ENCODE measurements at places on chromosomes 7 and 10.

DNA sequence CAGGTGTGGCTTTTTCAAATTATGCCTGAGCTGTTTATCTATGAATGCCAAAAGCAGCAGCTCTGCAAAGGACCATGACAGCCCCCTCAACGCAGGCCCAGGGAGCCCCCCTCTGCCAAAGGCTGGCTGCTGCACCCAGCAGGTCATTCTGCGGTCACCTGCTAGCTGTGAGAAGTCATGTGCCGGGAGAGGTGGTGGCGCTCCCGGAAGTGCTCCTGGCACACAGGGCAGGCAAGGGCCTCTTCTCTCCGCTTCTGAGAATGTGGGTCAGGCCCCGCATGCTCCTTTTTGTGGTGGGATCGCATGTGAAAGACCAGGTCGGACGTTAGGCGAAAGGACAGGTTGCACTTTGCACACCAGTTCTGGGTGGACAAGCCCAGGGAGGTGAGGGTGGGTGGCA, 16.4 kb downstream of the ZNF488 start:
- no peak for DNase-seq

DNA sequence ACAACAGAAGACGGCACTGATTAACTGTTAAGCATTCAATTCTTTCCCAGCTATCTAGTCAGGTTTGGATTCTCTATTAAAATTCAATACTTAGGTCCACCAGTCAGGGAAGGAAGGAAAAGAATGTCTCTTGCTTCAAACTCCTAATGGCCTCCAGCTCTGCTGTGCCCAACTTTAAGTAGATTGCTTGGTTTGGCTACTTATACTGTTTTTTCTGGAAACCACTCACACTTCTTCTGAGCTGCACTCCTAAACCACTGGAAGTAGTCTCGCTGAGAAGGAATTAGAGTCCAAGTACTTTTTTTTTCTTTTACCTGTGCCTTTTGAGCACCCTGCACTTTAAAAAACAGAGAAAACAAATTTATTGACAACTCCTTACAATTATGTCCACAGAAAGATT, 26.7 kb upstream of the COL1A2 start:
- no peak for DNase-seq

DNA sequence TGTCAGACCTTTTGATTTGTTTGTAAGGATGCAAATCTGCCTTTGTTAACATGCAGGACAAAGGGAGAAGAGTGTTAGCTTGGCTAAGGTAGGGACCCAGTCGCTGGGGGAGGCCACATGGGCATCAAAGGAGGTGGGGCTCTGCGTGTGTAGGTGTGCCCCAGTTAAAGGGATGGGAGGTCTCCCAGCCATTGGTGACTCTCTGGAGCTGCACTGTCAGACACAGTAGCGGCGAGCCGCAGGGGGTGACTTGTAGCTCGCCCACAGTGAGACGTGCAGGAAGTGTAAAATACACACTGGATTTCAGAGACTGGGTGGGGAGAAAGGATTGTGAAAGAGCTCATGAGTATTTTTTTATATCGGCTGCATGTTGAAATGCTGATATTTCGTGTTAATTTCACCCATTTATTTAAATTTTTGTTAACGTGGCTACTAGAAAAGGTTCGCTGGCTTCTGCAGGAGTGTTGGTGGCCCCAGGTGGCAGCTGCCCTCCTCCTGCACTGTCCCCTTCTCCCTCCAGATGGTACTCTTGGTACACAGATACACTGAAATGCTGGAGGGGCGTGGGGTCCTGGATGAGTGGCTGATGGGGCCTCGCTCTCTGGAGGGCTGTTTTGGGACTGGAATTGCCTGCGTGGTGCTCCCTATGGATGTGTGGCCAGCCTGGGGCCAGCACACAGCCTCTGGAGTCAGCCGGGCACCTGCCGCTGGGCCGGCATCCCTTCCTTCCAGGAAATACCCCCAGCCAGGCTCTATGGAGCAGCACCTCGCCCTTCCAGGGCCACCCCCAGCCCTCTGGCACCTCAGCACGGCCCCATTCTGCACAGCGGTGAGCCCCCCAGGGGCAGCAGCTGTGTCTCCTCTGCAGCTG, 59.2 kb downstream of the LHPP start:
- DNase-seq = no peak

- no peak for DNase-seq
These were observed 32.9 kb downstream of the SVOPL start for GRCh38 chr7:138668229-138668596.

DNA sequence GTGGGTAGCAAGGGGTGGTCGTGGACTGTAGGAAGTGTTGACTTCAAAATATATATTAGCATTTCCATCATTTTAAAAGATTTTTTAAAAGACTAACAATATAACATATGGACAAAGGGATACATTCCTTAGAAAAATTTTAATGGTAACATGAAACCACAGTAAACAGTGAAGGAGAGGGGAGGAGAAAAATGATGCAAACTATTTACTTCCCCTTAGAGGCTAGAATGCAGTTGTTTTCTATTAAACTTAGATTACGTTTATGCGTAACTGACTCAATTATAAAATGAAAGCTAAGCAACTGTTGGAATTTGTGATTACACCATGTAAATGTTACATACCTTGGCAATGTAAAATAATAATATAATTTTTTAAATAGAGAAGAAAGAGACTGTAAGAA, 41.3 kb downstream of the CALD1 start:
- no peak for DNase-seq

DNA sequence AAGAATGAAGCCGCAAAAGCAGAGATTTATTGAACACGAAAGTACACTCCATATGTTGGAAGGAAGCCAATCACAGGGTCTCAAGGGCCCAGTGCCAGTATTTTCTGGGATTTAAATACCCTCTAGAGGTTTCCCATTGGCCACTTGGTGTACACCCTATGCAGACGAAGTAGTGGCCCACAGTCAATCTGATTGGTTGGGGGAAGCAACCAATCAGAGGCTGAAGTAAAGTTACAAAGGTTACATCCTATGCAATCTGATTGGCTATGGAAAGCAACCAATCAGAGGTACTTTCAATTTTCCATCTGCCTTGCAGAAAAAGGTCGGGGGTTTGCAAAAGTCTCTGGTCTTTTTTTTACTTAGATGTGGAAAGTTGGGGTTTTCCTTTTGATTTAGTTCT, 481.3 kb upstream of the NRP1 start:
- no peak for DNase-seq

DNA sequence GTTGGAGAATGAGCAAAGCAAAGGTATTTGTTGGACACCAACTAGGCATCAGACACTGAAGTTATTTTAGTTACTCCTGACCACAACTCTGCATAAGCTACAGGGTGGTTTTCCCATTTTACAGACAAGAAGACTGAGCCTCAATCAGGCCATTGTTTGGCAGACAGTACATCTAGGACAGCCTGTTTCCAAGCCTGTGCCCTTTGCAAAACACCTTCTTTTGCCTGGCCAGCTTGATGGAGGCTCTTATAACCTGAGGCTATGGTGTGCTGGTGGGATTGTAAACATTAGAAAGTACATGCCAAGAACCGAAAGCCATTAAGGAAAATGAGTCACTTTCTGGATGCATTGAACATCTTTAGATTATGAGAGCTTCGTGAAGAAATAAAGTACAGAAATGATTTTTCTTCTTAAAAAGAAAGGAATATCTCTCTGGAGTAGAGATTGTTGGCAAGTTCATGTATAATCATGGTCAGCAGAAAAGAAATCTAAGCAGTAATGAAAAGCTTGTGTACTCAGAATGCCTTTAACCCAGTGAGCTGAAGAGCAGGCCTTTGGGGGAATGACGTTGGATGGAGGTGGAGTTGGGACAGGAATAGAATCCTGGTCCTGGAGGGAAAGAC, 140.6 kb downstream of the KIAA1217 start:
- DNase-seq = no peak

DNA sequence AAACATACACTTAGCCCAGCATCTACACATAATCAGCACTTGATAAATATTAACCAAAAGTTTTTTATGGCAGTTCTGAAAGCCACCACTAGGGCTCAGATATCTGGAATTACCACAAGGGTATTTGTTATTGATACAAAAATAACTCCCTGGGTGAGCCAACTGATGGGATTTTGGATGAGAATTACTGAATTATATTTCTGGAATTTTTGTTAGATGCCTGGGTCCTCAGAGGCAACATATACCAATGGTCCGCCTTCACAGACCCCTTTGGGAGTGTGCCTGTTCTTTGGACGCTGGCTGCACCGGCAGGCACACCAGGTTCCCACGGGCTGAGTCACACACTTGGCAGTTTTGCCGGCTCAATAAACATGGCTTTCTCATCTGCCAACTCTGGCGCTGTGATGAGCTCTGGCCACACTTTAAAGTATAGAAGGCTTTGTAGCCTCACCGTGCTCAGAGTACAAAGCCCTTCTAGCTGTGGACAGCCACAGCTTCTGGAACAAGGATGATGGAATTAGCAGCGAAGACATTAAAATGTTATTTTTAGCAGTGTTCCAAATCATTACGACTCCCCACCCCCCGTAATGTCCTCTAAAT, 24.5 kb upstream of the EEPD1 start:
- DNase-seq = no peak

DNA sequence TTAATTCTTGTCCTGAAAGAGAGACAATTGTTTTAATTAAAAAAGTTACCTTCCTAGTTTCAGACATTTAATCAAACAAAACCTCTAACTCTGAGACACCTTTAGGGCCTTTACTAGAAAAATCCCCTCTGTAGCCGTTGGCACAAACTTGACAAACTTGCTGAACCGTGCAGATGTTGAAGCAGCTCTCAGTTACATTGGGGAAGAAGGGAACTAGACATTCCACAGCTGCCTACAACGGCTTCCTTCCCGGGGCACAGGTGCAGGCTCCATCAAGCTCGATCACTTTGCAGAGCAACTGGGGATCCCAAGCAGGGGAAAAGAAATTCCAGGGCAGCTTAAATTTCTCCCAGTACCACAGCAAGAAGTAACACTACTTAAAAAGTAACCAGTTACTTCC, 141.3 kb downstream of the SKAP2 start:
- no peak for DNase-seq

DNA sequence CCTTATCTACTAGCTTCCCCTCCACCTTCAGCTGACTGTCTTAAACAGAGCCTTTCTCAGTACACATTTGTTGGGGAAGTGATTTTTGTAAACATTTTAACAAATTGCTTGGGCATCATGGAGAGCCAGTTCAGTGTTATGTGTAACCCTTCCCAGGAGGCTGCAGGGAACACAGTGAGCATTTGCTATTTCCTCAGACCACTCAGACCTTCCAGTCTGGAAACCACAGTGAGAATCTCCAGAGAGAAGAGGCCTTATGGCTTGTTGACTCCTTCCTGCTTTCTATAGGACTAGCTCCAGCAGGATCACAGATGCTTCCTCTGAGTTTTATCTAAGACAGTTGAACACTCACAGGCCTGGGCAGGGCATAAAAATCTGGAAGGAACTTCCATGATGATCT, 409.8 kb upstream of the NPVF start:
- no peak for DNase-seq

DNA sequence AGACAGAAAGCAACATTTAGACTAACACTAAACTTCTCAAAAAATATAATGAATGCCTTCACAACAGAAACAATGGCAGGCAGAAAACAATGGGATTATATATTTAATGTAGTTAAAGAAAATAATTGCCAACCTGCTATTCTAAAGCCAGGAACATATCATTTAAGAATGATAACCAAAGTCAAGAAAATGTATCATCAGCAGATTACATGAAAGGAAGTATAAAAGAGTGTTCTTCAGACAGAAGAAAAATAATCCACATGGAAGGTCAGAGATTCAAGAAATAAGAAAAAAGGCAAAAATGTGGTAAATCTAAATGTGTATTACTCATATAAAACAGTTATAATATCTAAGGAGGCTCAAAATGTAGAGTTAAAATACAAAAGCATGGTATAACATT, 98.1 kb downstream of the CYP26A1 start:
- no peak for DNase-seq

DNA sequence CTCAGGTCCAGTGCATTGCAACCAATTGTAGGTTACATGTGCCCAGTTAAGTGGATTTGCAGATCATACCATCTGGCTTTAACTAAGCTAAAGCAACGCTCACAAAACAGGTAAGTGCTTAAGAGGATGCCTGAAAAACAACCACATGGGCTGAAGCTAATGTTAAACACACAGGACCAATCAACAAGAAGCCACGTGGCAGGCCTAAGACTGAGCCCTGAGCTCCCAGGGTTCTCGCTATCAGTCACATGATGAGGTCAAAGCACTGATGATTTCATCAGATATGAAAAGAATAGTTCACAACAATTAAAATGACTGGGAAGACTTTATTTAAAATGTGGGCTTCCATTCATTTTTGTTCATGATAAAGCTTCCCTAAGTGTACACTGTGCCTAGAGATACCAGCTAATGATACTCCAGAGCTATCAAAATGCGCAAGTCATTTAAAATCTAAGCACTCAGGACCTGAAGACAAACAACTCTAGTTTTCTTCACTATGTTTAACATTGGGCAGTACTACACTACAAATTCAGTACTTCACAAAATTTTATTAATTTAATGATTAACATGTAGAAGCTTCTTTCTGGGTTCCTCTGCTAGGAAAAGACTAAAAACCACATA, 90.6 kb downstream of the PIP4K2A start:
- no peak for DNase-seq

DNA sequence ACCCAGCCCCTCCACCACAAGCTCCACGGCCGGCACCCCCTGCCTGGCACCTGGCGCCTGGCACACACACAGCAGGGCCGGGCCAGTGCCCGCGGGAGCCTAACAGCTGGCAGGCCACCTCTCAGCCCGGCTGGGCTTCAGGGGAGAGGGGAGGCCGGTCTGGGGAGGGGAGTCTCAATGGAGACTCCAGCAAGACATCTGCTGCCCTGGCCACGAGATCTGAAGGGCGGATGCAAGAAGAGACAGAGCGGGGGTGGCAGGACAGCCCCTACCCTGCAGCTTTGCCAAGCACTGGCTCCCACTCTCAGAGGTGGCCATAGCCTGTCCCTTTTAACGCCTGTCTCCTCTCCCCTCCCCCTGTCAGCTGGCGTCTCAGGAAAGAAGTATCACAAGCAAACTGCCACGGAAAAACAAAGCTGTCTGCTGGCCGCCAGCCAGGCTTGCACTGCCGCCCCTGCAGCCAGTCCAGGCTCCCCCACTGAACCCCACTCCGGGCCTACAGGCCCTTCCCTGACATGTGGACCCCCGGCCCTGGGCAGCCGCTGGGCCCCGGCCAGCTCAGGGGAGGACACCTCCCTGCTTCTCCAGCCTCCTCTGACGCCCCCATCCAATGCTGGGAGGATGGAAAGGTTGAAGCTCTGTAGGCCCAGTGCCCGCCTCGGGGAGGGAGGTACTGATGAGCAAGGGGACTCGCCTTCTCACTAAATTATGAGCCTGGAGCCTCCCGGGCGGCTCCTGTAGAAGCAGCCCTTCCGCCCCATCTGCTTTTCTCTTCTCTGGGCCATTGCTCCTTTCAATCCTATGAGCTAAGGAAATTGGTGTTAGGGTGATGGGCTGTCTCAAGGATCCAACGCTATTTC, 178.4 kb downstream of the ARHGAP12 start:
- DNase-seq = no peak

DNA sequence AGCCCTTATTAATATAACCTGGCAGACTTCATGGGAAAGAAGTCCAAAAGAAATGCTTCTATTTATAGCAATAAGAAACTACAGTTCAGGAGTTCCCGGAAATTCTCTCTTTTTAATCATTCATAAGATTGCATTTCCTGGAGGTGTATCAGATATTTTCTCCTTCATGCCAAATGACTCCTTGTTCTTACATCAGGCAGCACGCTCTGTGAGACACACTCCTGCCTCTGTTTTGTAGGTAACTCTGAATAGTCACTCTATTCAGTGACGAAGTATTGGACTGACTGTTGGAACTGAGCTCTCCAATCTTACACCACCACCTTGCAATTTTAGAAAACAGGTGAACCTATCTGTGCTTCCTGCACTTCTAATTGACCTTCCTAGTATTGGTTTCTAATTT, 78.7 kb upstream of the MSRB2 start:
- no peak for DNase-seq

All from stimulated activated CD4-positive, alpha-beta T cell treated with anti-CD3 and anti-CD28 coated beads, TNF-alpha, amount 100 ng/mL, for 1 hour (primary cell).